ENCODE measurements at places on chromosomes 2 and 18.

DNA sequence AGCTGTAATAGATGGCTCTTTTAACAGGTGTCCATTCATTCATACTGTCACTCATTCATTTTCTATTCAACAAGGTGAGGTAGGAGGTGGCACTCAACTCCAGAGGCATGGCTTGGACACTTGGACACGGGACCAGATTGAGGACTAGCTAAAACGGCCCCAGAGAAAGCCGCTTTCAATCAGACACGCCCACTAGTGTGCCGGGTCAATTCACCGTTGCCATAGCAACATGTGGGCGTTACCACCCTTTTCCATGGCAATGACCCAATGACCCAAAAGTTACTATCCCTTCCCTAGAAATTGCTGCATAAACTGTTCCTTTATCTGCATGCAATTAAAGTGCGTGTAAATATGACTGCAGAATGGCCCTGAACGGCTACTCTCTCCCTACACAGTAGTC is 49.2 kb upstream of the LGALSL start:
- DNase-seq = no peak

DNA sequence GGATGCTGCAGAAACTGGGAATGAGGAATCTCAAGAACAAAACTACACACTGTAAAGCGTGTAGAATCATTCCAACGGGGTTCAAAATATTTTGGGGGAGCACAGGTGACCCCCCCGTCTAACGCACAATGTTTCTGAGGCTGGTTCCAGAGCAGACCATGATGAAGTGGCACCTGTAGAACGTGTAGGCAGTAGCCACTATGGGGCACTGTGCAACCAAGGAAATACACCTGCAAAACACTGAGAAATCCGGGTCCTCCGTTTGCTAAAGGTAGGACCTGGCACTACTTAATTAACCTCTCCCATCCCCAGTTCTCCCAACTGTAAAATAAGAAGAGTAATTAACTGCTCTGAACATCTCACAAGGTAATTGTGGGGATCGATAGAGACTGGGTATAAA is 22.6 kb downstream of the ST6GAL2 start:
- DNase-seq = no peak

DNA sequence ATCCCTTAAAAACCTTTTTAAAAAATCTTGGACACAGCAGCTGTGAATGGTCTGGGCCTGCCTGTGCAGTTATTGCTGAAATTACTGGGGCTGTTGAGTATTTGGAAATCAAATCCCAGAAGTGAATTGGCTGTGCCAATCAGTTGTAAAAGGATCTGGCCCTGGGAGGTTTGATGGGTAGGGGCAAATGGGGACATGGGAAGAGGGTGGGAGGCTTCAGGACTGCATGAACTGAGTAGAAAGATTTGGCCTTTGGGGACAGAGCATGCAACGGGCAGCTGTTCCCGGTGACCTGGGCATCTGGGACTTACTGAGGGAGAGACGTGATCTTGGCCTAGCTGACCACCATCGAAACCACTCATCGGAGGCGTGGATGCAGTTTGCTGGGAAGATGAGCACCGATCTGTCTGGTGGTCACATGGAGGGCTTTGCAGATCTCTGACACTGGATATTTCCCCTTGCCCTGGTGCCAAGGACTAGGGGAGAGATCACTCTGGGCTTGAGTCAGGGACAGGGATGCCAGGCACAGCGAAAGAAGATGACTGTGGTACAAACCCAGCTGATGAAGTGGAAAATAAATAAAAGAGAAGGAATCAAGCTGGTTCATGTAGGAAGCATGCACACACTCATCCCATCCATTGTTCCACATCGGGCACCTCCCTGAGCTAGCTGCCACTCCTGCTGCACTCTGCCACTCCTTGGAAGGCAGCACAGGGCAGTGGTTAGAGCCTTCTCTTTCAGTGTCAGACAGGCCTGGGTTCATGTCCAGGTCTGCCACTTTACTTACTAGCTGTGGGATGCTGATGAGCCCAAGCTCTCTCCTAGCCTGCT is 58.4 kb downstream of the SEMA4F start:
- no peak for DNase-seq

DNA sequence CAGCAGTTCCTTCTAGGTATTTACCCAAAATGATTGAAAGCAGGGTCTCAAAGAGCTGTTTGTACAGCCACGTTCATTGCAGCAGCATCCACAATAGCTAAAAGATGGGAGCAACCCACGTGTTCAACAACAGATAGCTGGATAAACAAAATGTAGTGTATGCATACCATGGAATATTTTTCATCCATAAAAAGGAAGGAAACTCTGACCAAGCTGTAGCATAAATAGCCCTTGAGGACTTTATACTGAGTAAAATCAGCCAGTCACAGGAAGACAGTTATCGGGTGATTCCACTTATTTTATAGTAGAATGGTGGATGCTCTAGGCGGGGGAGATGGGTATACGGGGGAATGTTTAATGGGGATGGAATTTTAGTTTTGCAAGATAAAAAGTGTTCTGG is 7.5 kb downstream of the TRAPPC12 start:
- DNase-seq = no peak

DNA sequence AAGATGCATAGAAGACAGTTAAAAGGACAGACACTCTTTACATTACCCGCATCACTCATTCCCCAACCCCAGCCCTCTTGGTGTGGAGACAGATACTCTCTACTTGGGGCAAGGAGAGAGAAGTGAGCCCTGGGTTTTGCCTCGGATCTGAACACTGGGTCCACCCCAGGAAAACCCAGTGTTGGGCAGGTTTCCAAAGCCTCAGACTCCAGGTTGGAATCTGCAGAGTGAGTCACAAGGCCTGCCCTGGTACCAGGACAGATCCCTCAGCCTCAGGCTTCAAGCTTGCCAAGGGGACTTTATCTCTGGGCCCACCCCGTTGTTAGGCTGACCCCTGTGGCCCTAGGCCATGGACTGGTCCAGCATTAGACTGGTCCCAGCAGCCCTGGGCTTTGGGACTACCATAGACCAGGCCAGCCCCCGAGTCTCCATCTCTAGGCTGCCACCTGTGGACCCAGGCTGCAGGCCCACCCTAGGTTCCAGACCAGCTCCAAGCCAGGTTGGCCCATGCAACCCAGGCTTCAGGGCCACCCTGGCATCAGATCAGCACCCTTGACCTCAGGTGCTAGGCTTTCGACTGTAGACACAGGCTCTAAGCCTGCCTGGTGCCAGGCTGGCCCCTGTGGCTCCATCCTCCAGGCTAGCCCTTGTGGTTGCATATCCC is 112.8 kb downstream of the GULP1 start:
- DNase-seq = no peak

GRCh38 chr18:13268158-13269012 is 49.8 kb downstream of the LDLRAD4 start:
- no peak for DNase-seq

GRCh38 chr2:149782572-149782971 is 195.0 kb upstream of the MMADHC start:
- DNase-seq = no peak

DNA sequence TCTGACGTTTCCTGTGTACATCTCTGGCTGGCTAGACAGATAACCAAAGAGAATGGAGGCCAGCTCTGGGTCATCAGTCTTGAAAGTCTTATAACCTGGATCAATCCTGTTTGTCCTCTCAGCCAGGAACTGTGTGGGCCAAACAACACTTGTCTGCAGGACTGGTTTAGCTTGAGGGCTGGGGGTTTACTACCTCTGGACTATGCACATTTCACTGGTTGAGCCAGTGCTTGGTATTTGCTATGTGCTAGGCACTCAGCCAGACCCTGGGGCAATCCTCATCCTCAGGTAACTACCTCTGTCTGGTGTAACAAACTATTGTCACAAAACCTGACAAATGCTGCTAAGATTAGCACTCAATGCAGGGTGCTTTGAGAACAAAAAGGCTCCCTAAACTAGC is 169.7 kb downstream of the HAUS1 start:
- no peak for DNase-seq

GRCh38 chr2:98347298-98348065 is 1.2 kb downstream of the CNGA3 start:
- no peak for DNase-seq

- DNase-seq = no peak
Measured at GRCh38 chr18:68181956-68182355, 533.0 kb downstream of the TMX3 start.

DNA sequence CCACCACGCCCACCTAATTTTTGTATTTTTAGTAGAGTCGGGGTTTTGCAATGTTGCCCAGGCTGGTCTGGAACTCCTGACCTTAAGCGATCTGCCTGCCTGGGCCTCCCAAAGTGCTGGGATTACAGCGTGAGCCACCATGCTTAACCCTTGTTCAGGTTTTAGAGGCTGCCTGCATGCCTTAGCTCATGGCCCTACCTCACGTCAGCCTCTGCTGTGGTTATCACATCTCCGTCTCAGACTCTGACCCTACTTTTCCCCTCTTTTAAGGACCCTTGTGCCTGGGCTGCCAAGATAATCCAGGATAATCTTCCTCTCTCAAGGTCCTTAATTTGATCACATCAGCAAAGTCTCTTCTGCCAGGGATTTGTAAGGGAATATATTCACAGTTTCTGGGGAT is 98.2 kb upstream of the PMAIP1 start:
- no peak for DNase-seq

GRCh38 chr2:100730290-100730868 is 89.6 kb upstream of the NPAS2 start:
- DNase-seq = peak; percentile 34

- no peak for DNase-seq
Measured at GRCh38 chr2:119728421-119728820, 31.3 kb upstream of the PTPN4 start.

- no peak for DNase-seq
Measured at GRCh38 chr2:29193681-29194080, 78.5 kb downstream of the CLIP4 start.

- DNase-seq = no peak
Measured at GRCh38 chr2:128736046-128736688, 417.5 kb upstream of the HS6ST1 start.

GRCh38 chr2:128645631-128646030 is 327.0 kb upstream of the HS6ST1 start:
- no peak for DNase-seq

DNA sequence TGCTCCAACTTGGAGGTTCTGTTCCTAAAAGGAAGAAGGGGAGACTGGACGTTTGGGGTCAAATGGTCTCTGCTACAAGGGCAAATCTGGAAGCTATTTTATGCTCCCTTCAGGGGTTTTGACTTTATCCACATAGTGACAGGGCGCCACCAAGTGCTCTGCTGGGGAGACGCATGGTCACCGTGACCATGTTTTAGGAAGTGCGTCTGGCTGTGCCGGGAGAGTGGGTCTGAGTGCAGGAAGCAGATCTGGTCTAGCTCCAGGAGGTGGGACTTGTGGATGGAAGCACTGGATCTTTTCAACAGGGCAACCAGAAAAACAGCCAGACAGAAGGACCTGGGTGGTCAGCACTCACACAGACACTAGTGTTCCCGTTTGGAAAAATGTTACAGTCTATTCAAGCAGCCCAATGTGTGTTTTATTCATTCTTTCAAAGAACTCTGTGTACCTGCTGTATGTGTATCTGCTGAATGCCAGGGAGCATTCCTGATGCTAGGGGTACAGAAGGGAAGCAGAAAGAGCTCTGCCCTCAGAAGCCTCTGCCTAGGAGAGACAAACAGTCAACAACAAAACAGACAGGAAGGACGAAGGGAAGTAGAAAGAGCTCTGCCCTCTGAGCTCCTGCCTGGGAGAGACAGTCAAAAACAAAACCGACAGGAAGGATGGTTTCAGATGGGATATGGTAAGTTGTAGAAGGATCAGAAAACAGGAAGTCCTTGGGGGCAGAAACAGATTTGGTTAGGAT is 14.3 kb downstream of the IMPA2 start:
- DNase-seq = peak; percentile 48

DNA sequence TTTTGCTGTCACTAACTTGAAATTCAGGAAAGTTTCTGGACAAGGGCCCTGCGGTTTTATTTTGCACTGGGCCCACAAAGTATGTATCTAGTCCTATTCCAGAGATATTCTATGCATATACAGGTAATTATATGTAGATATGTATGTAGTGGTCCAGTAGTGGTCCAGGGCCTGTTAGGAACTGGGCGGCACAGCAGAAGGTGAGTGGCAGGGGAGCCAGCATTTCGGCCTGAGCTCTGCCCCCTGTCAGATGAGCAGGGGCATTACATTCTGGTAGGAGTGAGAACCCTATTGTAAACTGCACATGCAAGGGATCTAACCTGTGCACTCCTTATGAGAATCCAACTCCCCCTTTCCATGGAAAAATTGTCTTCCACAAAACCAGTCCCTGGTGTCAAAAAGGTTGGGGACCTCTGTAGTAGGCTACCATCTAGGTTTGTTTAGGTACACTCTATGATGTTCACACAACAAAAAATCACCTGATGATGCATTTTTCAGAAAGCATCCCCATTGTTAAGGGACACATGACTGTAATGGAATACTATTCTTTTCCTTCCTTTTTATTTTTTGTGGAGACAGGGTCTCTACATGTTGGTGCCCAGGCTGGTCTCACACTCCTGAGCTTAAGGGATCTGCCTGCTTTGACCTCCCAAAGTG is 2.8 kb upstream of the PPP4R3B start:
- DNase-seq = no peak

DNA sequence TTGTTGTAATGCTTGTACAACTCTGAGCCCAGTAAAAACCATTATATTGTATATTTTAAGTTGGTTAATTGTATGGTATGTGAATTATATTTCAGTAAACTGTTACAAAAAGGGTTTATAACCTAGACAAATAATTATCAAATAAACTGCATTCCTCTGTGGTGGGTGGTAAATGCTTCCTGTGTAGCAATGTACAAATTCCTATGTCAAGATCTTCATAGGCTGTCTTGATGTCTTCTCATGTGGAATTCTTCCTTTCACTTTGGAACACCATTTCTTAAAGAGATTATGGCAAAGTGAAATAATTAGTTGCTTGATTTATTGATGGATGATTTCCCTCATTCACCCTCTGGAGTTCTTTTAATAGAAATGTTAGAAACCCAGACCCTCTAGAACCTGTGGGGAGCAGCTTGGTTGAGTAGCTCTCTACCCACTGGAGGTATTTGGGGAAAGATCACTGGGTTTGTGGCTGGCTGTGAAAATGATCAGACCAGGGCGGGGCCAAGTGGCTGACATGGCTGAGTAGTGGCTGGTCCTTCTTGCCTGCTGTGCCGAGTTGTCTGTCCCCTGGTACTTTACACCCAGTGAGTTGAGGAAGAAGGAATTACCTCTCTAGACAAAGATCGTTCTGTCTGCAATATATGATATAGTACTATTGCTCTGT is 22.4 kb upstream of the MGAT5 start:
- DNase-seq = no peak

DNA sequence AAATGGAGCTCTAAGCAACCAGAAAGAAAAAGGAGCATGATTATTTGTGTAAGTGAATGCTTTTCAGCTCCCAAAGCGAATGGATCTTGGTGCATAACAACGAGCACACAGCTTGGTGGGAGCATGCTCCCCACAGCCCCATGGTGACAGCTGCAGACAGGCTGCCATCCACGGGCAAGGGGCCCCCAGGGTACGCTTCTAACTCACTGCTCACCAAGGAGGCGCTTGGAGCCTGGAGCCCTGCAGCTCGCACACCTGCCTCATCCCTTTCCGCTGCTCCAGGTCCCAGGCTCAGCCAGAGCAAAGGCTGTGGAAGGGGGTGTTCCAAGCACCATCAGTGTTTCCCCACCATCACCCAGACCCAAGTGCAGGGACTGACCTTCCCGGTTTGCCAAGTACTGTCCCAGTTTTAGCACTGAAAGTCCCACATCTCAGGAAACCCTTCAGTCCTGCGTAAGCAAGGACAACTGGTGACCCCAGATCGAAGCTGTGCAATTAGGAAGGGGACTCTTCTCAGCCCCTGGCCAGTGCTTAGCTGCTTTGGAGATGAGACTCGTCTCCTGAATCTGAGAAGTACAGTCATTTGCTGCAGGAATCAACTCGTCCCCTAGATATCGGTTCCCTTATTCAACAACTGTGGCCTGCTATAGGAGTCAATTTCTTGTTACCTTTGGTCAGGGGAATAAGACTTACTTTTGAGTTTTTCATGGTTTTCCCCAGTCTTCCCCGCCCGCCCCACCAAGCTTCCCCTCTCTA is 50.0 kb upstream of the ATG16L1 start:
- no peak for DNase-seq
